ENCODE measurements at places on chromosomes 2 and 18.
A peak's percentile ranks its signal among the peaks of the same experiment; 100 is the strongest.

- peak; percentile 18 for DNase-seq
These were observed 194.0 kb downstream of the NDUFA10 start for GRCh38 chr2:239831001-239831731.

GRCh38 chr18:72207280-72207679 lies 336.9 kb downstream of the CBLN2 start:
- no peak for DNase-seq

DNA sequence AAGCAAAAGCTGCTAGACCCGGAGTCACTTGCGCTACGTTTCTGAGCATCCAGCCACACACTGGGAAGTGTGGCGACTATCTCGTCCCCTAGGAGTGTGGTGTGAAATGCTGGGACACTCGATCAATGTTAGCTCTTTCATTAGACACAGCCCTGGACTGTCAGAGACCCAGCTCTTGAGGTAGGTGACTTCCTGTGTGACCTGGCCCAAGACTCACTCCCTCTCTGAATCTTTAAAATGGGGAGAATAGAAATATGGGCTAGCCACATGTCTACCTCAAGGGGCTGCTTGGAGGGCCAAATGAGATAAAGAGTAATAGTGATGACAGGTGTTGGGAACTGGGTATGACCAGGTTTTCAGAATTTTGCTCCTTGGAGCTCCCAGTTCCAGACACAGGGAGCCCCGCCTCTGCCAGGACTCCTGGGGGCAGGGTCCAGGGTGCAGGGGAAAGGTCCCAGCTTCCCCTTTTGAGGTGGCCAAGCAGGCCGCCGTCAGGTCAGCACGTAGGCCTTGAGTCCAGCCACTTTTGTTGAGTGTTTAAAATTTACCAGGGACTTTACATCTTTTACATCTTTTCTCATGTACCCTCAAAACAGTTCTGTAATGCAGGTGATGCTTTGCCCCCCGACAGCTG lies 36.0 kb downstream of the CTIF start:
- DNase-seq = no peak

DNA sequence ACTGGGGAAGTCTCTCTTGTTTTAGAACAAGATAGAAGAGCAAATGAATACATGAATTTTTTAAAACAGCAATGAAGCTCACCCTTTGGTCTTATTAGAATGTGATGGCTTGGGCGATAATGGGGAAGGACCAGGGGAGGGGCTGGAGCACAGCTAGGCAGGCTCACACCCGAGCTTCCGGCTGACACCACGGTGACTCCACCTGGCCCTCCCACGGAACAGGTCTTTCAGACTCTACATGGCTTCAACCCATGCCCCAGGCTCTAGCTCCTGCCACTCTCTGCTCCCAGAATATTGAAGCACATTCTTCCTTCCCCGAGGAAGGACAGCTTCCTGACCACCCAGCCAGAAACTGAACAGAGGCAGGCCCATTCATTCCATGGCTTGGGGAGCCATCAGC lies 127.5 kb upstream of the AGAP1 start:
- DNase-seq = no peak

DNA sequence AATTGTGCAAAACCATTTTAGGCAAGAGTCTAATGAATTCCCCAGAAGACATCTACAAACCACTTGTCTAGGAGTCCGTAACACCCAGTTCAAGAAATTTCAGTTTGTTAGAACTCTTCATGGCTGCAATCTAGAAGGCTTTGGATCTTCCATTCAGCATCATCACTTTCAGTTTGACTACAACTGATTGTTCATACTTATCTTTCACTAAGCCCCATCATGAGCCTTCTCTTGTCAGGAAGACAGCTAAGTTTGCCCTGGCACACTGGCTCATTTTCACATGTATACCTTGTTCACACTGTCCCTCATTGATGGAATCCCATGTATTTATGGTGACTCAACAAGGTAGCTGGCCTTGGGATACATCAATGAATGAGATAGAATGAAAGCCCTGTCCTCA lies 898.4 kb upstream of the CELF4 start:
- no peak for DNase-seq

DNA sequence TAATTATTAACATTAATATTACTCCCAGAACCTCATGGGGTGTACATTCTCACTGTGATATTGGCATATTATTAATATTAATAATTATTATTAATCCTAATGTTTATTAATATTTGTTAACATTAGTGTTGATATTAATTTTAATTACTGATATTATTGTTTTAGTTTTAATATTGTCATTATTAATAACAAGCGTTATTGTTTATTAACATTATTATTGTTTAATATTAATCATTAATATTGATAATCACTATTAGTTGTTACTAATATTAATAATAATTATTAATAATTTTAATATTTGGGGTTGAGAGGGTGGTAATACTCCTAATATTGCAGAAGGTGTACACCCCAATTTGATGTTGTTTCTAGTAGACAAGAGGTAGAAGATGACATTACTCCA lies 193.1 kb upstream of the XIRP2 start:
- no peak for DNase-seq

GRCh38 chr2:74872389-74872836 lies 38.5 kb downstream of the HK2 start:
- no peak for DNase-seq

- DNase-seq = no peak
These were observed 115.2 kb downstream of the LIPG start for GRCh38 chr18:49677081-49677480.

GRCh38 chr2:54279385-54279784 lies 23.4 kb upstream of the TSPYL6 start:
- DNase-seq = no peak

GRCh38 chr2:53519918-53520841 lies 247.4 kb upstream of the CHAC2 start:
- DNase-seq = no peak

- DNase-seq = no peak
These were observed 6.5 kb downstream of the PER2 start for GRCh38 chr2:238281826-238282480.

DNA sequence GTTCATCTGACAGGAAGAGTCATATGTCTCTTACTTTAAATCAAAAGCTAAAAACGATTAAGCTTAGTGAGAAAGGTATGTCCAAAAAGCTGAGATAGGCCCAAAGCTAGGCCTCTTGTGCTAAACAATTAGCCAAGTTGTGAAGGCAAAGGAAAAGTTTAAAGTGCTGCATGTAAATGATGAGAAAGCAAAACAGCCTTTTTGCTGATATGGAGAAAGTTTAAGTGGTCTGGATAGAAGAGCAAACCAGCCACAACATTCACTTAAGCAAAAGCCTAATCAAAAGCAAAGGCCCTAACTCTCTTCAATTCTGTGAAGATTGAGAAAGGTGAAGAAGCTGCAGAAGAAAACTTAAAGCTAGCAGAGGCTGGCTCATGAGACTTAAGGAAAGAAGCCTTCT lies 511.3 kb upstream of the FAM98A start:
- no peak for DNase-seq

DNA sequence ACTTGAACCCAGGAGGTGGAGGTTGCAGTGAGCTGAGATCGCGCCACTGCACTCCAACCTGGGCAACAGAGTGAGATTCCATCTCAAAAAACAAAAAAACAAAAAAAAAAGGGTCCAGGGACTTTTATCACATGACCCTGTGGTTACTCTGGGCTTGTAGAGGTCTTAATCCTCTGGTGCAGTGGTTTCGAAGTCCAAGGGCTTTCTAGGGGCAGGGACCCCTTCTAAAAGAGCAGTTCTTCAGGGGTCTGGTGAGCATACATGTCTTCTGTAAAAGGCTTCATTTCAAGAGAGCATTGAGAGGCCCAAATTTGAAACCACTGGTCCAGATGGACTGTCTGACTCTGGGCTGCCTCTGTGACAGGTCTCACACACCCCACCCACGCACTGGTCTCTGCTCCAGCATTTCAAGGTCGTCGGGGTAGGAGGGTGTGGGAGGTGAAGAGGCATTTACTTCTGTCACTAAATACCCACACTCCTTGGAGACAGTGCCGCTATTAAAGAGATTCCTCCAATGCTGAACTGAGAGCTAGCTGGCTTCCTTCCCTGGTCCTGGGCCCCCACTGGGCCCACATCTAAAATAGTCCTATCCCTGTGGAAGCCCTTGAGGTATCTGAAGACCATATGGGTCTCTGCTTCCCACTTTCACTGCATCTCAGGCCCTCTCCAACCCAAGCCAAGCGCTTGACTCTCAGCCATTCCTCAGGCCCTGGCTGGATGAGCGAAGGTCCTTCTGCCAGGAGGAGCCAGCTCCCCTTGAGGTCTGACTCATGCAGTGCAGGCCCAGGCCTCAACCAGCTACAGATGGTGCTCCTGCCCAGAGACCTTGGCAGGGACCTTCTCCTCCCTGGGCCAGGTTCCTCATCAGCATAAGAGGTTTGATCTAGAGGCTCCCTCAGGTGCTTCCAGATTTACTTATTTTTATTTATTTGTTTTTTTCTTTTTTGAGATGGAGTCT lies 44.8 kb downstream of the PAX8 start:
- DNase-seq = no peak

- no peak for DNase-seq
These were observed 1202.8 kb downstream of the CNTNAP5 start for GRCh38 chr2:125227843-125228392.

GRCh38 chr2:232646726-232647125 lies 13.3 kb downstream of the EFHD1 start:
- DNase-seq = no peak

- no peak for DNase-seq
These were observed 277.5 kb downstream of the KCNS3 start for GRCh38 chr2:18156002-18156401.

DNA sequence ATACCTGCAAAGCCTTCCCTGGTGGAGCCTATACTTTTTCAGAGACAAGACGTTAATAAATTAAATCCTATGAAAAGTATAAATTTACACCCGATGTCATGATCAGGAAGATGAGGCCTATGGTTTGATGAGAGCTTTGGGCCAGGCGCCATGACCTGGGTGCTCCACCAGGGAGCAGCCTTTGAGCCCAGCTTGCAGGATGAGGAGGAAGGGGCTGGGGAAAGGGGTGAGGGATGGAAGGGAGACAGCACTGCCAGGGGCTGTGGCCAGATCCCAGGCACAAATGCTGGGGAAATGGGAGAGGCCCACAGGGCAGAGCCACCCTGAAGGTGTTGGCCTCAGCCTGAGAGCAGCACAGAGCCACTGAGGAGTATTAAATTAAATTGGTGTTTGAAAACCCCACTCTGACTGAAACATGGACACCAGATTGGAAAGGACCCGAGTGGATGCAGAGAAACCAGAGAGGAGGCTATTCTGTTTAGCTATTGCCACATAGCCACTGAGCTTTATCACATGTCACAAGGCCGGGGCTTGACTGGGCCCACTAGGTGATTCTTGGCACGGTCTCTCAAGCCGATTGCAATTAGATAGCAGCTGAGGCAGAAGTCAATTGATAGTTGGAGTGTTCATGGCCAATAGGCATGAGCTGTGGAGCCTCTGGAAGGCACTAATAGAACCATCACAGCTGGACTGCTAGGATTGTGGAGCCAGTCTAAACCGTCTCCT lies 9.6 kb upstream of the FAHD2A start:
- DNase-seq = no peak

GRCh38 chr18:37393945-37394609 lies 171.5 kb downstream of the CELF4 start:
- peak; percentile 82 for DNase-seq

GRCh38 chr2:15198051-15198450 lies 363.1 kb downstream of the NBAS start:
- DNase-seq = no peak

DNA sequence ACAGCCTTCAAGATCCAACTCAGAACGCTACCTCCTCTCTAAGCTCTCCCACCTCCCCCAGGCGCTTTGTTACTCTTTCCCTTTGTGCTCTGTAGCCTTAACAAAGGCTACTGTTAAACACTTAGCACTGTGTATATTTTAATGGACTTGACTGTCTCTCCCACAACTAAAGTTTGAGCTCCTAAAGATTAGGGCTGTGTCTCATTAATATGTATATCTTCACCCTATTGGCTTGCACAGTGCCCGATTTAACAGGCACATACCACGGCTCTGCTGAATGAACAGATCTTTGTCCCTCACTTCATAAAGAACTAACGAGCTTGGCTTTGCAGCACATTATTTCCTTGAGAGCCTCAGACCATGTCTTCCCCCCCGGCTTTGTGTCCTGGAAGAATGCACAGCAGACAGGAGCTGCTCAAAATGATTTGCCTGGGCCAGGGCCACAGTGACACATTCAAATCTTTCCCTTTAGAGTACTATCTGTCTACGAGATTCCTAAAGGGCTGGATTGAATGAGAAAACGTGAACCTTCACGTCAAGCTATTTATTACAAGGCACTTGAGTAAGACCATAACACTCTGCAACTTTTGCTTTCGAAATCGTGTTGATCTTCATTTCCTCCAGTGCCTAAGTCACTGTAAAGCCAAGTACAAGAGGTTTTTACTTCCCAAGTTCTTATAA lies 22.1 kb downstream of the ABHD3 start:
- DNase-seq = peak; percentile 33

DNA sequence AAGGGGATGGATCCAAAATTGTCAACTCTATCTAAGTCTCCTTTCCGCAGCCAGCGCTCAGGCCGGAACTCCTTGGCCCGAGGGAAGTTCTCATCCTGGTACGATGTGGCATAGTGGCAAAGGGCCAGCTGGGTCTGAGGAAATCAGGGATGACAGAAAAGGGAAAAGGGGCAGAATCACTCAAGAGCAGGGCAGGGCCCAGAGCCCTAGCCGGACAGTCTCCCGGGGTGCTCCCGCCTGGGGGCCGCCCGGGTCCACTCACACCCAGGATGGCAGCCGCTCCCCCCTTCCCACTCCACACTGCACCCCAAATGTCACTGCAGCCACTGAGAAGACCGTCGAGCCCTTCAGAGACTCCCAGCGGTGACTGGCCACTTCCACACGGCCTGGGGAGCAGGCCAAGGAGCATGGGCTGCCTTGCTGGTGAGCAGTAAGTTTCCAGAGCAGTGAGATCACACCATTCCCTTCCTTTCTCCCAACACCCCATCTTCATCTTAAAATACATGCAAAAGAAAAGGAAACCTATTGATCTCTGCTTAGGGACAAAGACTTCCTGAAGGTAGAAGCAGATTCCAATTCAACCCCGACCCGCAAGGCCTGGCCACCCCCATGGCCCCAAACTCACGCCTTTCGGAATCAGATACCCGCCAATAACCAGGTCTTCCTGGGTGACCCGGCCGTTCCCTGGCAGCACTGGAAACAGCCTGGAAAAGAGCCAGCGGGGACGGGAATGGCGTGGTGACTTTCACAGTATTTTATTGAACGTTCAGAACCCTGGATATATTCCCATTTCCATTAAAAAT lies 26.7 kb downstream of the CYP27C1 start:
- no peak for DNase-seq

DNA sequence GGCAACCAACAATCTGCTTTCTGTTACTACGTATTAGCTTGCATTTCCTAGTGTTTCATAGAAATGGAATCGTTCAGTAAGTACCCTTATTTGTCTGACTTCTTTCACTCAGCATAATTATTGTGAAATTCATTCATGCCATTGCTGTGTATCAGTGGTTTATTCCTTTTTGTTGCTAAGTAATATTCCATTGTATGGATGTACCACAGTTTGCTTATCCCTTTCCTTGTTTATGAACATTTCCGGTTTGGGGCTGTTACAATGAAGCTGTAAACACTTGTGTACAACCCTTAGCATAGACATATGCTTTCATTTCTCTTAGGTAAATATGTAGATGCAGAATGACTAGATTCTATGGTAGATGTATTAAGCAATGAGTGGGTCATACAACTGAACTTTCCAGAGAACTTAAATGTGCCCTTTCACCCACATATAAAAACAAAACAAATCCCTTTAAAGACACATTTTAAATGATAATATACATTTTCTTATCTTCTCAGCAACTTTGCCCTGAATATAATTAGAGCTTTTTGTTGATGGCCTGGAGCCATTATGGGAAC lies 21.9 kb downstream of the FER1L5 start:
- no peak for DNase-seq

- DNase-seq = no peak
These were observed 105.9 kb upstream of the SH3BP4 start for GRCh38 chr2:234845602-234846590.

- DNase-seq = no peak
These were observed 51.0 kb upstream of the TTC39C start for GRCh38 chr18:23963443-23964165.

Measured in neural crest cell (in vitro differentiated cells).